ENCODE measurements at places on chromosomes 12 and 14.

DNA sequence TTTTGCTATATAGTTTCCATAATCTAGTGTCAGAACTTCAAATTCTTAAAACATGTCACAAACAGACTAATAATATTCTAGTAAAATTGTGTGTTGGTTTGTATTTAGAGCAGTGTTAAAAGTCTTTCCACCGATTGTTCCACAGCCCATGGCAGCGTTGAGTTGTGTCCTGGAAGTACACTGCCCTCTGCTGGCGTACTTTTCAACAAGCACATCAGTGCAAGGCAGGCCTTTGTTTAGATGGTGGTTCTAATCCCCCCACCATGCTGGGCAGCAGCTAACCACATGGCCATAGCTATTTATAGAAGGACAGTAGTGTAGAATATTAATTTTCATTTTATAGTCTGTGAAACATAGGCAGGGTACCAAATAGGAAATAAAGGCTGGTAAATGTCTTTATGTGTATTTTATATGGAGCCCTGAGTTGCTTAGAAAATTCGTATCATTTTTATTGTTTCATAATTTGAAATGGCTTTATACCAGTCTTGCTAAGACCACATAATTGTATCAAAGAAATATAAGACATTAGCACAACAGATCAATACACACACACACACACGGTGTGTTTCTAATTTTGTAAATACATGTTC is 235.4 kb downstream of the SEC23A start:
- peak; percentile 55 for DNase-seq

DNA sequence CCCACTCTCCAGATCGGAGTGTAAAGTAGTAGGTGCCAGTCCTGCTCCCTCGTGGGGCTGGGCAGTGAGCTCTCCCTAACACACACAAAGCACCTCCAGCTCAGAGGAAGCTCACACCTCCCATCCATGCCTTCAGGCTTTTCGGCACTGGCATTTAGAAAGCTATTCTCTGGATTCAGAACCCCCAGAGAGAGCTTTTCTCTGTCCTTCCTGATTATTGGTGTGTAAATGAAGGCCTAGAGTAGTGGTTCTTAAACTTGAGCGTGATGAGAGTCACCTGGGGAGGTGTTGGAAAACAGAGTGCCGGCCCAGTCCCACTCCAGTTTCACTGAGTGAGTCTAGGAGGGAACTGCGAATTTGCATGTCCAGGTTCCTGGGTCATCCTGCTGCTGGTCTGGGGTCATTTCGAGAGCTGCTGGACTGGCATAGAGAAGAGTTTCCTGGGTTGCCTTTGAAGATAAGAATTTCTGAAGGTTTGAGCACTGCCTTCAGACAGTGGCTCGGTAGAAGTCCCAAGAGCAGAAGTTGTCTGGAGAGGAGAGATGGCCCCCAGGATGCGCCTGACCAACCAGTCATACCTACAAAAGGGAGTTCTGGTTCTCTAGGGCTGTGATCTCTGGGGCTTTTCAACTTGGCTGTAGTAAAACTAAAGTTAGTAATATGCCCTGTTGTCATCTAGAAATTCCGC is 15.1 kb downstream of the CD9 start:
- DNase-seq, result no peak

DNA sequence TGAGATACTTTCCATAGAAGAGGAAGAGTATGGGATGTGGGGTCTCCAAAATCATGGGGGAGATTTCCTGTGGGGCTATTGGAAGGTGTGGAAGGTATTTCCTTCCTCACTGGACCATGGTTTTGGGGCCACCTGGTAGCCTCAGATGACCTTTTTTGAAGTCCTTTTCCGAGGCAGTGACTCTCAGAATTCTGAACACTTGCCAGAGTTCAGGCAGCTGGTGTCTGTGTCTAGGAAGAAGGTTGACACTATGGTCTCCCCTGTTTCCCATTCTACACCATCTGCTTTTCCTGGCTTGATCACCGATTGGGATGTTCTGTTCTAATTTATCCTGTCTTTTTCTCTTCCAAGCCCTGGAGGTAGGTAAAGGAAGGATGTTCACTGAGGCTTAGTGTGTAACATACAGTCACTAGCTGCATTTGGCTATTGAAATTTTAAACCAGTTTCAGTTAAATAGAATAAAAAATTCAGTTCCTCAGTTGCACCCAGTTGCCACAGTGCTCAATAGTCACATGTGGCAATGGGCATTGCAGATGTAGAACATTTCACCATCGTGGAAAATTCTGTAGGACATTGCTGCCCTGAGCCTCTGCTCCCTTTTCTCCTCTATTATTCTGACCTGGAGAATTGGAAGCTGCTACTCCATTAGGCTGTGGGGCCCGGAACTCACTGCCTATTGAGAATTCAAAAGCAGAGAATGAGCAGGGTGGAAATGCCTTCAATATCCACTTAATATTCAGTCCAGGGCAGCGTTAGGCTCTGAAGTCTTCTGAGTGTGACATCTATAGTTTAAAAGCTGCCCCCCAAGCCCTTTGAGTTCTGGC is 11.0 kb upstream of the PLEKHG3 start:
- no peak for DNase-seq

DNA sequence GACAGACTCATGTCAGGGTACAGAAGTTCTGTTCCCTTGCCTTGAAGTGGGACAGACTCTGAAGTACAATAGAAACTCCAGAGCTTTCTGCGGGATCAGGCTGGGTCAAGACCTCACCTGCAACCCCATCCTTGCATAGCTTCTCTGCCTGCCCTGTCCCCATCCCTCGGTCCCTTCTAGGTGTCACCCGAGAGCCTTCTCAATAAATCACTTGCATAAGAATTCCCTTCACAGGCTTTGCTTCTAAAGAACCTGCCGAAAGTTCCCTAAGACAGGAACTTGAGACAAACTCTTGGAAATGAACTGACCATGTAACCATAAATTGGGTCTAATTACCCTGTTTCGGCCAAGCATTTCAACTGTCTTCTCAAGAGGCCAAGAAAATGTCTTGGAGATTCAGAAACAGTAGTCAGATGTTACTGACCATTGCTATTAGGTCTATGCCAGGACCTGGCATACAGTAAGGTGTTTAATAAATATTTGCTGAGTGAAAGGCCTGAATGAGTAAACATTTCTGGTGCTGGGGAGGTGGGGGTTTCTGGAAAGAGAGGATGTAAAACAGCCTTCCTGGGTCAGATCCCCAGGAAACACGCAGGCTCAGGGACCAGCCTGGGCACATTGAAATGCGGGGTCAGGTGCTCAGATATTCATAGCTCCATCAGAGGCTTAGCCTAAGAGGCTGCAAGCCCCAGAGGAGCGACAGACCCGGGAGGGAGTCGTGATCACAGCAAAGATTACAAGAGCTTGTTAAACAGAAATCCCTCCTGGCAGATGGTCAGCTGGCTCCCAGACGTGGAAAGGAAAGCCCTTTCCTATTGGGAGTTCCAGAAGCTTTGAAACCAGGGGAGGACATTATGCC is 226.2 kb upstream of the LHX5 start:
- no peak for DNase-seq

DNA sequence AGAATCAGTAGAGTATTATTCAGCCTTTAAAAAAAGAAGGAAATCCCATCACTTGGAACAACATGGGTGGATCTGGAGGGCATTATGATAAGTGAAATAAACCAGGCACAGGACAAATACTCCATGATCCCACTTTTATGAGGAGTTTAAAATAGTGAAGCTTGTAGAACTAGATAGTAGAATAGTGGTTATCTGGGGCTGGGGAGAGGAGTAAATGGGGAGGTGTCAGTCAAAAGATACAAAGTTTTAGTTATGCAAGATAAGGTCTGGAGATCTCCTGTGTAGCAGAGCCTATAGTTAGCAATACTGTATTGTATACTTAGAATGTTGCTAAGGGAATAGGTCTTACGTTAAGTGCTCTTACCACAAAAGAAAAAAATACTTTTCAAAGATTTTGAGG is 64.9 kb downstream of the RIC8B start:
- DNase-seq, result no peak

GRCh38 chr12:8681129-8681884 is 16.5 kb upstream of the RIMKLB start:
- DNase-seq, result no peak

- no peak for DNase-seq
These were observed at the start of gene NINJ2 for GRCh38 chr12:663293-663871. TSS of gene NINJ2 (minus strand) at chr12:663445. CDS start at chr12:663360, 85 bp downstream.

GRCh38 chr14:81330619-81331122 is 69.5 kb downstream of the STON2 start:
- DNase-seq, result no peak

GRCh38 chr12:3568695-3569094 is 77.7 kb downstream of the PRMT8 start:
- DNase-seq, result no peak

GRCh38 chr12:56221232-56221756 is 428 bp downstream of the RNF41 start:
- DNase-seq, result no peak

DNA sequence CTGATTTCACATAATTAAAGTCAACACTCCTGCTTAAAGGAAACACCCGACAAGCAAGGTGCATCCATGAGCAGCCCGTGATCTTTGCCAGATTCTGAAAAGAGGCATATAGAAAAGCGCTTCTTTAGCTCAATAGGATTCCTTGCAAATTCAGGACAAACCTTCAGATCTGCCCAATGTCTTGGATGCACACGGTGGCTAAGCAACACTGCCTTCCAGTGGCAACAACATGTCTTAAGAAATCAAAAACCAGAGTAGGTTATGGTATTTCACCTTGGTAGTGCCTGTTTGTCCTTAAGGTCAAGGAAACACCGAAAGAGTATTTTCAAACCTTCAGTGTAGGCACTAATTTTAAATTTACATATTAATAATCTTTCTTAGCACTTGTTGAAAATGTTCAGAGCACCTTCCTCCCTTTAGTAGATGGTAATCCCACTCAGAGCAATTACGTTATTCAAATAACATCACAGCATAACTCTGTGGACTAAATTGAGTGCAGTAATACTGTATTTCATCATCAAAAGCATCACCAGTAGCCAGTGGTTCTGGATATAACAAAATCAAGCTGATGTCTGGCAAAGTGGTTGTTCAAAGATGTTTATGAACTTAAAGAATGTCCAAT is 58.0 kb upstream of the CDKN3 start:
- no peak for DNase-seq

GRCh38 chr12:40229690-40230651 is 5.2 kb downstream of the LRRK2 start:
- DNase-seq, result no peak

DNA sequence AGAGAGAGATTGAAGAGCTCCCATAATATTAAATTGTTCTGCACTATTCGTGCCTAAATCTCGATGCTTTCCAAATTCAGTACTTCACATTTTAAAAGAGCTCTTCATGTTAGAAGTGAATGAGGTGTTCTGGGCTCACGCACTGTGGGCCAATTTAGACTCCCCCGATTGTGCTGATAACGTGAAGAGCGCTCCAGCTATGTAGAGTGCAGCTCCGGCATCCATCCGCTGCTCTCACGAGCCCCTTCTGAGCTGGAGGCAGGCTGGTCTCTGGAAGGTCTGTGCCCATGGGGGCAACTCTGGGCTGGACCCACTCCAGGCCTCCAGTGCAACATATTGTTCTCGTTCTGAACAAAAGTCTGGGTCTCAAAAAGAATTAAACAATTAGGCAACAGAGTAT is 692.6 kb downstream of the VRK1 start:
- no peak for DNase-seq

- DNase-seq, result no peak
These were observed 12.1 kb downstream of the VASH1 start for GRCh38 chr14:76773188-76773885.

- no peak for DNase-seq
These were observed 155.5 kb upstream of the NTF3 start for GRCh38 chr12:5276327-5276880.

DNA sequence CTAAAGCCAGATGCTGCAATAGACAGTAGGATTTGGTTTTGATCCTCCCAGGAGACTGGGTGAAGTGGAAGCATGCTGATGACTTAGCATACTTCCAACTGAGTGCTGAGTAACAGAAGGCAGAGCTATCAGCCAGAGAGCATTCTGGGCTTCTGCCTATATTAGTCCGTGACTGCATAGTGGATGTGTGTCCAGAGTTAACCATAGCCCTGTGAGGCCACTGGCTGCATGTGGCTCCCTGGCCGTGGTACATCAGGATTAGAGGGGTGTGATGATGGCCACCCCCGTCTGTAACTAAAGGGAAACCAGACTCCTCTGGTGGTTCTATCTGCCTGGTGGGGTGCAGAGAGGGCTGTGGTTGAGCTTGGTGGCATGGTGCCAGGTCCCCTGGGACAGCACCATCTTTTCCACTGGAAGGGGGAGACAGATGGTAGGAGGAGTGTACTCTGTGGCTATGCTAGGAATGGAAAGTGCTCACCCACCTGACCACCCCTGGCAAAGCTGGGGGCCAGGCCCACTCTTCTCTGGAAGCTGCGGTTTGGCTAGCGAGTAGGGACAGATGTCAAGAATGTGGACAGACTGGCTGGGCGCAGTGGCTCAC is 27.4 kb downstream of the ABCD4 start:
- DNase-seq, result no peak

DNA sequence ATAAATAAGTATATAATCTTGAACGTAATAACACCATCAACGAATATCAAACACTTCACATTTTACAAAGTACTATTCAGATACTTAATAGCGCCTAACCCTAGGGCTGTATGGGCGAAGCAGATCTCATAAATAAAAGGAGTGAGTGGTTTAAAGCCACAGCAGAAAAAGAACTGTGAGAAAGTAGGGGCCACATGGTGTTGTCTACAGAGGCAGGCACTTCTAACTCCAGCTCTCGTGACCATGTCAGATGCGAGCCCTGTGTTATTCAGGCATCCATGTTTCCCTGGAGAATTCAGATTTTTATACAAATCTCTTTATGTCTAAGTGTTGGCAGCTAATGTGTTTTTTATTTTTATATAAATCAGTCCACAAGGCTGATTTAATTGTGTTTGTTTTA is 212.2 kb downstream of the FBXL14 start:
- DNase-seq, result no peak

GRCh38 chr12:6688543-6688998 is 604 bp downstream of the ZNF384 start:
- no peak for DNase-seq

- DNase-seq, result no peak
These were observed 648 bp downstream of the CHD4 start for GRCh38 chr12:6606331-6607131.

- no peak for DNase-seq
These were observed 863.7 kb downstream of the LRFN5 start for GRCh38 chr14:42470427-42470719.

- DNase-seq, result no peak
These were observed 14.4 kb upstream of the NTF3 start for GRCh38 chr12:5417500-5417899.

DNA sequence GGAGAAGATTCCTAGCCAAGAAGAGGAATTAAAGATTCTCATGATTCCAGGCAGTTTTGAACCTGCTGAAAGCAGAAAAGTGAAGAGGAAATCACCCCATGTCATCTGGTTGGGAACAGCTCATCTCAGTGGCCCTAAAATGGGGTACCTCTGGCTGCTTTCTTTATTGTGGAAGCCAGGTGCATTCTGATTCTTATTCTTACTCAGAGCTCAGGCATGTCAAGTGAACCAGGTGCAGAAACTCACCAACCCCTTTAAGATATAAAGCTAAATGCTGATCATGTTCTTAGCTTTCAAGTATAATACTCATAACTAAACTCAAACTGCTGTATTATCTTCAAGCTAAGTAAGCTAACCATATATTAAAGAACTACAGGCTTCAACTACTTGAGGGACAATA is 253.9 kb upstream of the ARID2 start:
- DNase-seq, result no peak

GRCh38 chr14:75865531-75865930 is 116.3 kb downstream of the TGFB3 start:
- no peak for DNase-seq

GRCh38 chr12:1544996-1545700 is 49.2 kb downstream of the FBXL14 start:
- DNase-seq, result no peak

- DNase-seq, result no peak
These were observed 20.8 kb upstream of the FBLN5 start for GRCh38 chr14:91968280-91968679.

GRCh38 chr12:94706250-94706661 is 55.9 kb upstream of the TMCC3 start:
- no peak for DNase-seq

All from stimulated activated CD4-positive, alpha-beta T cell treated with anti-CD3 and anti-CD28 coated beads, Interleukin-2, amount 100 ng/mL, for 48 hours (primary cell).